ENCODE measurements at places on chromosomes 6 and 20.

DNA sequence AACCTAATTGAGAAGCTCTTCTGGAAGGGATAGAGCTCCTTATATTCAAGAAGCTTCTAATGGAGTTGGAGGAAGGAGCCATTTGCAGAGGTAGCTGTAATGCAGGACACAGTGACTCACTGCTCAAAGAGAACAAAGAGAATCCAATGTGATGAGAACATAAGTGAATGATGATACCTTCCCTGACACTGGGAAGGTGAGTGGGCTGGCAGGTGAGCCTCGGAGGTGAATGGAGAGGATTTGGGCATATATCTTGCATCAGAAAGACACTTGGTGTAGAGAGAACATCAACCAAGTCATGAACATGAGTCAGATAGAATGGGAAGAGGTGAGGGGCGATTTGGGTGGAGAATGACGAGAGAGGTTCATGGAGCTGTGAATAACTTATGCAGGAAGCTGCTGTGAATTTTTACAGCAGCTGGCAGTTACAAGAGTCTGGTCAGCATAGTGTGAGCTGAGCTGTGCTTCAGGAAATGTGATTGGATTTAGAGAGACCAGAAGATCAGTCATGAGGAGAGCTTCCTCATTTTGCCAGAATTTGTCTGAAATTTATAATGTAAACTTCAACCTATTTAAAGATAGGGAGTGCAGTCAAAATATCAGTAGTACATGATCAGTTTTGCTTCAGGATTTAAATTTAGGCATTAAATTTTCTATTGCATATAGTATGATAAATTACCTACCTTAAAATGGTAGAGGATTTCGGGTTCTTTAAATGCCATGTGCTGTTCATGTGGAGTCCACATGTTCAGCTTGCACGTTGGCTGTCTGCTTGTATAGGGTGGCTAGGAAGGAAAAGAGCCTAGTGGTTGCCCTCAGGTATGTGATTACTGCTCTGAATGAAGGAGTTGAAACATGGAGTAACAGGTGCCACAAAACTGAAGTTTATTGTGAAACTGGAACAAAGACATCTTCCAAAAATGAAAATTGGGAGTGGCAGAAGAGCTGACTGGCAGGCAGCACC is 59.2 kb upstream of the KIF25 start:
- no peaks in the 10 kb centered on the region for H3K4me1 ChIP-seq
- H3K36me3 ChIP-seq: no peaks in the 10 kb centered on the region
- H3K4me3 ChIP-seq: no peak overlapping the region
- no peak overlapping the region for H3K27ac ChIP-seq
- H3K27me3 ChIP-seq: peaks cover 2% of the 10 kb centered on the region
- DNase-seq: no peak

GRCh38 chr6:56406276-56407269 is 159.2 kb upstream of the COL21A1 start:
- H3K27ac ChIP-seq: no peak overlapping the region
- H3K36me3 ChIP-seq: no peaks in the 10 kb centered on the region
- no peak for DNase-seq
- H3K4me3 ChIP-seq: no peak overlapping the region

DNA sequence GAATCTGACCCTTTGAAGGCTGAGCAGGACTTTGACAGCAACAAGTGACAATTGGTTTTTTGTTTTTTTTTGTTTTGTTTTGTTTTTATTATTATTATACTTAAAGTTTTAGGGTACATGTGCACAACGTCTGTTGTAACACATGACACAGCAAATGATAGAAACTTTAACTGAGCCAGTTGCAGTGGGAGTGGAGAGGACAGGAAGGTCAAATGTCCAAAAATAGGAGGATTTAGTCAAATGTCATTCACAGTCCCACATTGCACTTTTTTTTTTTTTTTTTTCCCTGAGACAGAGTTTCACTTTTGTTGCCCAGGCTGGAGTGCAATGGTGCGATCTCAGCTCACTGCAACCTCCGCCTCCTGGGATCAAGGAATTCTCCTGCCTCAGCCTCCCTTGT is 223.0 kb downstream of the HIVEP2 start:
- no peak overlapping the region for H3K27ac ChIP-seq
- H3K27me3 ChIP-seq: no peaks in the 10 kb centered on the region
- H3K36me3 ChIP-seq: peaks cover 4% of the 10 kb centered on the region
- H3K4me3 ChIP-seq: no peak overlapping the region
- H3K4me1 ChIP-seq: peaks cover 2% of the 10 kb centered on the region

GRCh38 chr6:153621491-153621890 is 417.5 kb upstream of the OPRM1 start:
- no peaks in the 10 kb centered on the region for H3K36me3 ChIP-seq
- H3K27ac ChIP-seq: no peak overlapping the region
- no peaks in the 10 kb centered on the region for H3K27me3 ChIP-seq
- H3K4me1 ChIP-seq: no peaks in the 10 kb centered on the region
- DNase-seq: no peak

- H3K27ac ChIP-seq: no peak overlapping the region
- peaks cover 35% of the 10 kb centered on the region for H3K4me1 ChIP-seq
- peaks cover 53% of the 10 kb centered on the region for H3K36me3 ChIP-seq
- no peak for DNase-seq
- no peaks in the 10 kb centered on the region for H3K27me3 ChIP-seq
These were observed 2.9 kb downstream of the KLHDC3 start for GRCh38 chr6:43016943-43017334.

GRCh38 chr20:35502352-35502751 is 27.1 kb downstream of the C20orf173 start:
- peaks cover 12% of the 10 kb centered on the region for H3K4me1 ChIP-seq
- H3K27ac ChIP-seq: no peak overlapping the region
- no peak overlapping the region for H3K4me3 ChIP-seq
- no peak for DNase-seq
- no peaks in the 10 kb centered on the region for H3K27me3 ChIP-seq

GRCh38 chr6:41728073-41728936 is 7.1 kb downstream of the TFEB start:
- no peak overlapping the region for H3K27ac ChIP-seq
- DNase-seq: no peak
- no peaks in the 10 kb centered on the region for H3K36me3 ChIP-seq

DNA sequence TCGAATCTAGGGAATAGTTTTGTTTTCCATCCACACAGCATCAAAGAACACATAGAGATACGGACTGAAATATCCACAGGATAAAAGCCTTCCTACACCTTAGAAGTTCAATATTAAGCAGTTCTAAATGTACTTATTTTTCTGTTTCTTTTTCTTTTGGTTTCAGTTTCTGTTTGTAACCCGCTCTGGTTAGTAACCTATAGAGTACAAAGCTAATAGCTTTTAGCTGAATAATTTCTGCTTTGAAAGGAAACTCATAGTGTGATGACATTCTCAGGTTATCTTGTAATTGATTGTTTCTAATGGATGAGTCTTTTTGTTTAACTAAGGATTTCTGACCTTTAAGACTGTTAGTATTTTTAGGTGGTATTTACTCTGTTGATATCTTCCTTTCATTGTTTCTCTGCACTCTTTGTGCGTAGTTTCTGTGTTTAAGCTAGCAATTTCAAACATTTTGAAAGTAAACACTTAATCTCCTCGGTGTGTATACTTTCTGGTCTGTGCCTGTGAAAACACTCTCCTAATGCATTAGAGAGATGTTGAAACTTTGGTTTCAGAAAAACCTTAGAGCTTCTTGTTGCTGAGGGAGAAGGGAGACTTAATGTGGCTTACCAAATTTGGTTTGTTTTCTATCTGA is 385.5 kb downstream of the HDGFL1 start:
- peak overlapping the region; percentile 83 for H3K4me3 ChIP-seq
- H3K27ac ChIP-seq: peak overlapping the region; percentile 79
- H3K36me3 ChIP-seq: peaks cover 6% of the 10 kb centered on the region
- no peak for DNase-seq

DNA sequence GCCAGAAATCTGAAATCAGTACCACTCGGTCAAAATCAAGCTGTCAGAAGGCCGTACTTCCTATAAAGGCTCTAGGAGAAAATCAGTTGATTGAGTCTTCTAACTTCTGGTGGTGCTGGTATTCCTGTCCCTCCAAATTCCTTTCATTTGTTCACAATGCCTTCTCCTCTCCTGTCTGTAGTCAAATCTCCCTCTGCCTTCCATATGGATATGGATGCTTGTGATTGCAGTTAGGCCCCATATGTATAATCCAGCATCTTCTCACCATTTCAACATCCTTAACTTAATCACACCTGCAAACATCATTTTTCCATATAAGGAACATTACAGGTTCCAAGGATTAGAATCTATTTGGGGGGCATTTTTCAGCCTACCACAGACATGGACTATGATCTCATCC is 287.8 kb upstream of the THEMIS start:
- no peak overlapping the region for H3K27ac ChIP-seq
- H3K4me3 ChIP-seq: no peak overlapping the region
- no peak for DNase-seq
- no peaks in the 10 kb centered on the region for H3K36me3 ChIP-seq
- no peaks in the 10 kb centered on the region for H3K27me3 ChIP-seq
- no peaks in the 10 kb centered on the region for H3K4me1 ChIP-seq

DNA sequence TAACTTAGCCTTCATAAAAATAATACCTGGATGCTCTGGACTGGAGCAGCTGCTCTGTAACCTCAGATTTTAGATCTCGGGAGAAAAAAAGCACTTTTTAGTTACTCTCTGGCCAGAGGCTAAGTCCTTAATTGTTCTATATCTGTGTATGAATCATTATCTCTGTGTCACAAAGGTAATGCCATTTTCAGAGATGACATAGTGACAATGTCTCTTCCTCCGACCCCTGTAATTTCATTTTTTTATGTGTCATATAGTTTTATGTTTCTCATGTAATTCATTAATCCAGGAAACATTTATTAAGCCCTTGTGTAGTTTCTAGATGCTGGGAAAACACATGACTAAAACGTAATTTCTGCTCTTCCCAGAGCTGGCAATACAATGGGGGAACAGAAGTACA is 55.6 kb downstream of the SENP6 start:
- H3K36me3 ChIP-seq: peaks cover 51% of the 10 kb centered on the region
- DNase-seq: no peak
- H3K27ac ChIP-seq: no peak overlapping the region
- no peaks in the 10 kb centered on the region for H3K27me3 ChIP-seq

GRCh38 chr6:156782691-156783320 is 5.6 kb downstream of the ARID1B start:
- peaks cover 33% of the 10 kb centered on the region for H3K4me1 ChIP-seq
- H3K27me3 ChIP-seq: no peaks in the 10 kb centered on the region
- H3K4me3 ChIP-seq: peak overlapping the region; percentile 79
- DNase-seq: no peak
- H3K27ac ChIP-seq: peak overlapping the region; percentile 64

DNA sequence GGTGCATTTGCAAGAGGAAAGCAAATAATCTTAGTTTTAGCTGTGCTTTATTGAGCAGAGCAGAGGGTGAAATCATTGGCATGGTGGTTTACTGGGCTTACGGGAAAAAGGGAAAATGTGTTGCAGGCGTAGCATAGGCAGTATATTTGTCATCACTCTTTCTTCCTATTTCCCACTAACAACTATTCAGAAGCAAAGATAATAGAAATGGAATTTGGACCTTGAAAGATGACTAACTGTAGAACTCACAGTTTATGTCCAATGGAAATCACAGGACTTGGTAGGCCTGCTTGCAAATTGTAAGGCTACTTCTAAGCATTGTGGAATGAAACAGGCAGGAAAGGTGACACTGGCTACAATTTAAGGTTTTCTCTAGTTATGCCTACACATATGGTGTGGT is 611.9 kb upstream of the MAN1A1 start:
- H3K4me3 ChIP-seq: no peak overlapping the region
- DNase-seq: no peak
- H3K4me1 ChIP-seq: no peaks in the 10 kb centered on the region
- H3K27ac ChIP-seq: no peak overlapping the region
- H3K36me3 ChIP-seq: no peaks in the 10 kb centered on the region

DNA sequence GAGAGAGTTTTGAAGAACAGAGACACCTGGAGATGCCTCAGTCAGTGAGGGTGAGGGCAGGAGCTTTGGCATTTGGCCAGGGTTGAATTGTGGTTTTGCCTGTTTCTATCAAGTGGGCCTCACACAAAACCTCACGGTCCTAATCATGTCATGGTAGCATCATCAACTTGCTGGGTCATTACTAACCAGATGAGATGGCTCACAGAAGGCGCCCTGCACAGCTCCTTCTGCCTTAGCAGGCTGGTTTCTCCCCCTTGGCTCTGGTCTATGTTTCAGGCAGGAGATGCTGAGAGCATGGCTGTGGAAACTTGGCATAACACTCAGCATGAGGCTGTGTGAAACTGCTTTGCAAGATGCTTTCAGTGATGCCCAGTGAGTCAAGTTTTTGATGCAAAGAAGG is 99.3 kb downstream of the LRRC1 start:
- H3K36me3 ChIP-seq: no peaks in the 10 kb centered on the region
- peak; percentile 32 for DNase-seq
- no peaks in the 10 kb centered on the region for H3K27me3 ChIP-seq
- H3K4me1 ChIP-seq: peaks cover 3% of the 10 kb centered on the region

Data from T-helper 2 cell treated with Interferon-gamma antibody and Interleukin-4, amounts not matched to agents 5 μg/mL and 100 μg/mL, for 36 hours (primary cell).